ENCODE measurements at places on chromosomes 5 and 9.
A peak's percentile ranks its signal among the peaks of the same experiment; 100 is the strongest.

- no peak for DNase-seq
These were observed 257.9 kb downstream of the ZSWIM6 start for GRCh38 chr5:61589946-61590345.

DNA sequence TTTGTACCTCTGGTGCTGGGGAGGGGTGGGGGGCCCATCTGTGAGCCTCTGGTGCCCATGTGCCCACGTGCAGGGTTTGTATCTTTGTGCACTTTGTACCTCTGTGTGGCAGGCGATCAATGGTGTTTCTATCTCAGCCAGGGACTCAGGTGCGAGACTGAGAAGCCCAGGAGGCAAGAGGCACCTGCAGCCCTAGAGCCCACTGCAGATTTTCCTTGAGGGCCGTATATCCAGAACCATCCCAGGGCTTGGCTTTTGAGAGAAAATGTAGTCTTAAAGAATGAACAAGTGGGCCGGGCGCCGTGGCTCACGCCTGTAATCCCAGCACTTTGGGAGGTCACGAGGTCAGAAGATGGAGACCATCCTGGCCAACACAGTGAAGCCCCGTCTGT lies 52.2 kb upstream of the KCNMB1 start:
- DNase-seq: no peak

DNA sequence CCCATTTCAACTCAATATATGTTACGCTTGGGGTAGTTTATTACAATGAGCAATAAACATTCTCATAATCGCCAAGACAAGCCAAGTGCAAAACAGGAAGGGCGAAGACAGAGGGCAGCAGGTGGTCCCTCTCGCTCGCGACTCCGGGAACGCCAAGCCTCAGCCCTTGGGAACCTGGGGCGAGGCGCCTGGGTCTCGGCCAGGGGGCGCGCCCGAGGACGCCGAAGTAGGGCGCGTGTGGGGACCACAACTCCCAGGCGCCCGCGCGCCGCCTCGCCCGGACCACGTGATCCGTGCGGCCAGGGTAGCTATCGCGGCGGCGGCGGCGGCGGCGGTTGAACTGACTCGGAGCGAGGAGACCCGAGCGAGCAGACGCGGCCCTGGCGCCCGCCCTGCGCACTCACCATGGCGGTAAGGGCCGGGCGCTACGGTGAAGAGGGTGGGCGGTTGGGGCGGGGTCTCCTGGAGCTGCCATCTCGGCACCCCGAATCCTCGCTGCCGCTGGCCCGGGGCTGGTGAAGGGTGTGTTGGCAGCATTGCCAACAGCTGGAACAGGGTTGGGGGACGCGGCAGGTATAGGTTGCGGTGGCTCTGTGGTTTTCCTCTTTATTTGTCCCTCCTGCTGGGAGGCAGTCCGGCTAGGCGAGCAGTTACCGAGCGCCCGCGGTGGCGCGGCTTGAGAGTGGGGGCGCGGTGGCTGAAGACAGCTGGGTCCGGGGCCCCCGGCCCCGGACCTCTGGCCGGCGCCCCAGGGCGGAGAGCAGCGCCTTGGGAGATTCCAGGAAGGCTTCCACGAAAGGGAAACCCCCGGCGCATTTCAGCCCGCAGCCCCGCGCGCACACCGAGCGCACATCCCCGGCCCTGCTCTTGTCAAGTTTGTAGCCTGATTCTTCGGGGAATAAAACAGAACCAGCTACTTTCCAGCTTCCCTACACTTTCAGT lies at the start of gene SLC31A2:
SLC31A2 (plus strand) TSS at position 338 of the 942 bp plus-strand sequence; CDS start at position 406, 68 bp downstream.
- peak; percentile 93 for DNase-seq

DNA sequence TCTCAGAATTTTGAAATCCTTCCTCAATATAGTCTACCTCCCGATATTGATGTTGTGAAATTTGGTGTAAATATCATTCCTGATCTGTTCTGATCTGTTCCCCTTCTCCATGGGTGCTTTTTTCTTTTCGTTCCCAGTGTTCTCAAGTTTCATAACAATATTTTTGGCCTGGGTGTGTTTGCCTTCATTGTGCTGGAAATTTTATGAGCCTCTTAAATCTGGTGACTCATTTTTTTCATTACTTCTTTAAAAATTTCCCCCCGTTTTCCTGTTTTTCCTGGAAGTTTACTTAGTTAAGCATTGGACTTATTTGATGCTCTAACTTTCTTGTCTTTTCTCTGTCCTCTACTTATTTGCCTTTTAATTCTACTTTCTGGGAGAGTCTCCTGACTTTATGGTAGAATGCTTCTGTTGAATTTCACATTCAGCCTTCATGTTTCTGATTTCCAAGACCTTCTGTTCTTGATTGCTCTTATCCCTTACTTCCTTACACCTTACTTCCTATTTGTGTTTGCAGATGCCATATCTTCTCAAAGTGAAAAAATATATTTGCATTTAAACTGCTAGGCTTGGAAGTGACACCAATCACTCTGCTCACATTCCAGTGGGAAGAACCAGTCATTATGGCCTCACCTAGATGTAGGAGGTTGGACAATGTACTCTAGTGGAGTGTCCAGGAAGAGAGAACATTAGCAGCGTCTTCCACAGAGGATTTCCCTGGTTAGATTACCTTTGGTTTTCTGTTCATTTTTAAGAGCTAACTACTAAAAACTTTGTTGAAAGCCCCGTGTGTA lies 441.9 kb downstream of the ARHGEF28 start:
- DNase-seq: no peak

DNA sequence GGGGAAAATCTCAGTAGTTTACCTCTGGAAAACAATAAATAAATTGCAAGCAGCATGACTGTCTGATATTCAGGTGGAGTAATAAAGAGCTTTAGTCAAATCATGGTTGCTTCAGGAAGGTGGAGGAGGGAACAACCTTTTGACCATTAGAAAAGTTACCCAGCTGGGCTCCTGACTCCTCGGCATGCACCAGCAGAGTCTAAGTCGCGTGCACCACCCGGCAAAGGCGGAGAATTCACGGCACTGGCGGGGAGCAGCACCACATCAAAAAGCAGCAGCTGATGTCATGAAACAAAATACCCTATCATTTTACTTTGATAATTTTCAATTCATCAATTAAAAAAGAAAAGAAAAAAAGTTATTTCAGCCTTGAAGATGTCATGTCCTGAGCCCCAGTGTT lies 34.6 kb downstream of the EBF1 start:
- no peak for DNase-seq

DNA sequence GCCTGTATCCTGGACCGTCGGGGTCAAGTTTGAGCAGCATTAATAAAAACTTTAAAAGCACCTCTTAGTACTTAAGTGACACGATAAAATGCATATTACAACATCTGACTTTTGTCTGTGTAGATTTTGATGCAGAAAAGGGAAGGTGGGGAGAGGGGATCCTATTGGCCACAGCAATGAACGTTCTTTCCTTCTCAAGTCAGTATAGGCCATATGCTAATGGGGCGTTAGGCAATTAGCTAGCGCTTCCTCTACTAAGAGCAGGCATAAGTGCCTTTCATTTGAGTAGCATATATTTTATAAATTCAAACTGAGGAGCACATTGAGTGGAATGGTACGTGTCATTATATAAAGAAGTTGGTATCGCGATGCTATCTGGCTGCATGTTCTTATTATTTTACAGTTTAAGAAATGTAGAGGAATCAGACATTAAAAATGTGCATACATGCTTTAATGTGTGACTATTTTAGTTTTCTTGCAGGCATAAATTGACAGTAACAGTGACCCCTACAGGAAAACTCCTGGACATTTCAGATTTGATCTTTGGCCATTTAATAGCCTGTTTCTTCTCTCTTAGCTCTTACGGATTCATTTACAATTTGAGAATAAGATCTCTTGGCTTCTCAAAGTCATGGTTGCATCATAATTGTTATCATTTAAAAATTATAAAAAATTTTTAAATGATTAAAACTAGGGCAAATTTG lies 1.1 kb upstream of the GNA14 start:
- DNase-seq: peak; percentile 76
